HFFc6 (cell line): ENCODE measurements at places on chromosomes 5 and 9. TPM values are rescaled to one million over a fixed set of nuclear protein-coding genes. Genes with fewer than 3 reads are reported as not detected.

DNA sequence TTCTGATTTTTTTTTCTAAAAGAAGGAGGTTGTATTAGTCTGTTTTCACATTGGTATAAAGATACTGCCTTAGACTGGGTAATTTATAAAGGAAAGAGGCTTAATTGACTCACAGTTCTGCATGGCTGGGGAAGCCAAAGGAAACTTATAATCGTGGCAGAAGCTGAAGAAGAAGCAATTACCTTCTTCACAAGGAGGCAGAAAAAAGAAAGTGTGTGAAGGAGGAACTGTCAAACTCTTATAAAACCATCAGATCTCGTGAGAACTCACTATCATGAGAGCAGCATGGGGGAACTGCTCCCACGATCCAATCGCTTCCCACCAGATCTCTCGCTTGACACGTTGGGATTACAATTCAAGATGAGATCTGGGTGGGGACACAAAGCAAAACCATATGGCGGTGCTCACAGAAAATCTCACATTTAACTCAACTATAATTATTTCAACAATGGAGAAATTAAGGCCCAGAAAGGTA is 27.1 kb downstream of the DPYSL3 start:
- H3K27ac ChIP-seq = peak overlapping the region; percentile 98
- peaks cover 4% of the 10 kb centered on the region; the same call in 1 of the 2 replicates for H3K36me3 ChIP-seq
- peaks cover 72% of the 10 kb centered on the region for H3K4me1 ChIP-seq
- H3K4me3 ChIP-seq = 0 out of 2 replicates have a peak overlapping the region, but pooled peaks have one; percentile 17

The FBP1 gene
- not detected in 3 replicates for total RNA-seq

- peaks cover 49% of the 10 kb centered on the region for H3K4me1 ChIP-seq
- no peak overlapping the region for H3K27ac ChIP-seq
- DNase-seq = no peak
- peaks cover 4% of the 10 kb centered on the region for H3K36me3 ChIP-seq
- no peak overlapping the region for H3K4me3 ChIP-seq
Observed at GRCh38 chr5:33364406-33364805, 76.4 kb upstream of the TARS1 start.

The PCSK1 gene
- total RNA-seq = not detected in 2 replicates

GRCh38 chr5:133757396-133757945 is 145.1 kb upstream of the FSTL4 start:
- H3K36me3 ChIP-seq = no peaks in the 10 kb centered on the region
- no peak for DNase-seq
- peaks cover 16% of the 10 kb centered on the region for H3K27me3 ChIP-seq
- H3K4me3 ChIP-seq = no peak overlapping the region

DNA sequence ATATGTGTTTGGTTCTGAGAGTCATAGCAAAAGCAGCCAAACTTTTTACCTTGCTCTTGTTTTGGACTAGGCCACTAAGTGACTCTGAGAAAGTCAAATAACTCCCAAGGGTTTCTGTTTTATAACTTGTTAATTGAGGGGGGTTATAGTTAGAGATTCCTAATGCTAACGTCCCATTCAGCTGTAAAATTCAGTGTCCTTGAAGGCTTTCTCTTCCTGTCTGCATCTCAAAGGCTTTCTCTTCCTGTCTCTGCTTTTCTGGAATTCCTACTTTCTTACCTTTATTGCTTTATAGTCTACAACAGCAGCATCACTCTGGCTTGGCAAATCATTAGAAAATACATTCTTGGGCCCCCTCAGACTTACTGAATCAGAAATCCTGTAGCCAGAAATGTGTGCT is 479.5 kb upstream of the SEMA6A start:
- H3K4me3 ChIP-seq = no peak overlapping the region
- H3K27ac ChIP-seq = no peak overlapping the region
- no peak for DNase-seq

- H3K27ac ChIP-seq = no peak overlapping the region
- H3K4me1 ChIP-seq = no peaks in the 10 kb centered on the region
- no peaks in the 10 kb centered on the region for H3K36me3 ChIP-seq
- no peaks in the 10 kb centered on the region; the same call in 1 of the 2 replicates for H3K27me3 ChIP-seq
- no peak overlapping the region for H3K4me3 ChIP-seq
Observed at GRCh38 chr5:112356178-112356956, 62.7 kb downstream of the EPB41L4A start.

- peaks cover 39% of the 10 kb centered on the region for H3K4me1 ChIP-seq
- no peak overlapping the region for H3K27ac ChIP-seq
- DNase-seq = no peak
- no peak overlapping the region for H3K4me3 ChIP-seq
- no peaks in the 10 kb centered on the region; the same call in 1 of the 2 replicates for H3K27me3 ChIP-seq
- peaks cover 5% of the 10 kb centered on the region for H3K36me3 ChIP-seq
Observed at GRCh38 chr5:15819617-15820016, 319.6 kb downstream of the FBXL7 start.

- no peak for DNase-seq
- peaks cover 39% of the 10 kb centered on the region for H3K4me1 ChIP-seq
- H3K4me3 ChIP-seq = no peak overlapping the region
- H3K36me3 ChIP-seq = no peaks in the 10 kb centered on the region
- H3K27ac ChIP-seq = no peak overlapping the region
- H3K27me3 ChIP-seq = no peaks in the 10 kb centered on the region; the same call in 1 of the 2 replicates
Observed at GRCh38 chr5:40981420-40981819, 72.1 kb downstream of the C7 start.

- no peak overlapping the region for H3K27ac ChIP-seq
- DNase-seq = no peak
- H3K4me1 ChIP-seq = peaks cover 20% of the 10 kb centered on the region
- no peaks in the 10 kb centered on the region for H3K27me3 ChIP-seq
Observed at GRCh38 chr5:31322946-31323345, 129.5 kb downstream of the CDH6 start.

The NTRK2 gene
- 0.16 to 0.98 TPM (median 0.57 TPM) in 3 replicates for total RNA-seq

DNA sequence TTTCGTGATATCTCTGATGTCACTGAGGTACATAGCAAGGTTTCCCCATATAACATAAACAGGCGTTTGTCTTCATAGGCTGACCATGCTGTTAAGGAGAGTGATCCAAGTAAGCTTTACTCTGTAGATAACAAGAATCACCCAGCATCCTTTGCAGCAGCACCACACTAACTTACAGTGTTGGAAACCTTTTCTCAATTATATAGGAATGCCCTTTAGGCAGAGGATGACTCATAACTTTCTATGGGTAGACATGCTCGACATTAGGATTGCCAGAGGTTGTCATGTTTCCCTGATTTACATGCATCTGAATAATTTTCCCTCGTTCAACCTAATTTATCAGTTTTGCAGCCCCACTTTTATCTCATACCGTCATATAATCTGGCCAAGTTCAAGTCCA is 870.0 kb upstream of the CDH9 start:
- DNase-seq = no peak
- no peak overlapping the region for H3K4me3 ChIP-seq
- no peaks in the 10 kb centered on the region for H3K36me3 ChIP-seq
- H3K27ac ChIP-seq = no peak overlapping the region
- no peaks in the 10 kb centered on the region for H3K4me1 ChIP-seq

- 0 out of 2 replicates have a peak, but pooled peaks cover 5% of the 10 kb centered on the region for H3K4me1 ChIP-seq
- peaks cover 3% of the 10 kb centered on the region; the same call in 1 of the 2 replicates for H3K27me3 ChIP-seq
- peak overlapping the region; percentile 86 for H3K4me3 ChIP-seq
- H3K27ac ChIP-seq = no peak overlapping the region
- DNase-seq = no peak
- no peaks in the 10 kb centered on the region for H3K36me3 ChIP-seq
Observed at GRCh38 chr9:137026828-137027227, 1.2 kb downstream of the ABCA2 start.

GRCh38 chr9:115921301-115921700 is 232.3 kb upstream of the PAPPA start:
- peaks cover 47% of the 10 kb centered on the region for H3K4me1 ChIP-seq
- DNase-seq = peak; percentile 85
- no peak overlapping the region; the same call in 1 of the 2 replicates for H3K4me3 ChIP-seq
- H3K36me3 ChIP-seq = no peaks in the 10 kb centered on the region
- H3K27me3 ChIP-seq = no peaks in the 10 kb centered on the region; the same call in none of the 2 replicates

The FBP2 gene
- not detected in 3 replicates for total RNA-seq

The ZNF454 gene
- total RNA-seq = not detected in 3 replicates
